Activated CD4-positive, alpha-beta memory T cell treated with anti-CD3 and anti-CD28 coated beads, Interleukin-2, amount 10 ng/mL, durations not matched to agents 7 days and 5 days (primary cell): ENCODE measurements at places on chromosomes 11 and 22. TPM values are rescaled to one million over a fixed set of nuclear protein-coding genes. Genes with fewer than 3 reads are reported as not detected.

DNA sequence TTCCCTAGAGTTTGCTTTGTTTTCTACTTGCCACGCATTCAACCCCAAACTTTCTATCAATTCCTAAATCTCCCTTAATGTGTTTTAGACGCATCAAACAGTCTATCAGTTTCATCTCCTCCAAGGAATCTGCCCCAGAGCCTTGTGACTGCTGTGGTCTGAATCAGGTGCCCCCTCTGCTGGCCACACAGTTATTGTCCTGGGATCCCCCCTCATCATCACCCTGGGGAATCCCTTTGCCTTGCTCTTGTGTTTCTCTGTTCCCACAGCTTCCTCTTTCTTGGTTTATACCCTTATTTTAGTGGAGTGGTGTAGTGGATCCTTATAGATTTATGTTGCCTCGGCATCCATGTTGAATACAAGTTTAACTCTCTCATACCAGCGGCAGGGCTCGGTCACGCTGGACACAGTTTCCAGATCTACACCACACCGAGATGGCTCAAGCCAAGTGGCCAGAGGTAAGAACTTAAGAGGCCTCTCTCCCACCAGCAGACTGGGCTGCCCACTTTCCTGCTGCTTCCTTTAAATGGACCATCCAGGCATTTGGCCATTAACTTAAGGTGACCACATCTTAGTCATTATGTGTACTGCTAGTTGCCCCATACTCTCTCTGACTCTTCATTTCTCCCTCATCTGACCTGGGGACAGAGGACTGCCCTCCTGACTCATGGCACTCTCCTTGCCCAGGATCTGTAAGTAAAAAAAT is 8.2 kb downstream of the UPB1 start:
- peaks cover 3% of the 10 kb centered on the region for H3K27me3 ChIP-seq
- H3K4me3 ChIP-seq, result no peak overlapping the region
- H3K4me1 ChIP-seq, result peaks cover 16% of the 10 kb centered on the region
- no peaks in the 10 kb centered on the region for H3K36me3 ChIP-seq
- H3K27ac ChIP-seq, result no peak overlapping the region

HDHD5 gene
- total RNA-seq, result 27.1 TPM

SLC16A8 gene
- total RNA-seq, result not detected

OR52E8 gene
- total RNA-seq, result not detected

DNA sequence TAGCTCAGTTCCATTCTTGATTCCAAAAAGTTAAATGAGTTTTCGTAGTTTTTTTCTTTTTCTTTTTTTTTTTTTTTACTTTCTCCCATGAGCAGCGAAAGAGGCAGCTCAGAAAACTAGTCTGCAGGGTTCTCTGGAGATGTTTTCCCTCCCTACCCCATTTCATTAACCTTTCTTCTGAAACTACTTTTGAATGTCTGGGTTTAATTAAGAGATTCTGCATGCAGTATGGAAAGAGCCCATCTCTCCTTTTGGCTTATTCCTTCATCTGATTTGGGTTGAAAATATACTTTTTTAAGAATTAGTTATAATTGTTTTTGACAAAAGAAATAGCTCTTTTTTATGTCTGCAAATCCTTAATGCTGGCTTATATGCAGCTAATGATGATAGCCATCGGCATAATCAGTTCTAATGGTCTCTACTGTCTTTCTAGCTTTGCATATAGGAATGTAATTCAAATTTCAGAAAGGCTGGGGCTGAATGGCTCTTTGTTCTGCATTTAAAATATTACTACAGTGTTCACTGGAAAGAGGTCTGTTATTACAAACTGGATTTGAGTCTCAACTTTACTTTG is 265.3 kb downstream of the FAT3 start:
- H3K36me3 ChIP-seq, result no peaks in the 10 kb centered on the region
- no peaks in the 10 kb centered on the region for H3K27me3 ChIP-seq
- no peak overlapping the region for H3K4me3 ChIP-seq
- DNase-seq, result no peak
- H3K27ac ChIP-seq, result no peak overlapping the region

- H3K4me1 ChIP-seq, result no peaks in the 10 kb centered on the region
- no peak overlapping the region for H3K27ac ChIP-seq
- H3K36me3 ChIP-seq, result no peaks in the 10 kb centered on the region
- H3K27me3 ChIP-seq, result peaks cover 19% of the 10 kb centered on the region
Observed at GRCh38 chr11:125272092-125272491, 107.5 kb downstream of the PKNOX2 start.

CCDC157 gene
- total RNA-seq, result 3.6 TPM

- no peak for DNase-seq
- no peaks in the 10 kb centered on the region for H3K36me3 ChIP-seq
- H3K4me1 ChIP-seq, result peaks cover 16% of the 10 kb centered on the region
- no peak overlapping the region for H3K27ac ChIP-seq
- H3K27me3 ChIP-seq, result no peaks in the 10 kb centered on the region
Observed at GRCh38 chr11:76660533-76661305, 9.8 kb downstream of the LRRC32 start.

DNA sequence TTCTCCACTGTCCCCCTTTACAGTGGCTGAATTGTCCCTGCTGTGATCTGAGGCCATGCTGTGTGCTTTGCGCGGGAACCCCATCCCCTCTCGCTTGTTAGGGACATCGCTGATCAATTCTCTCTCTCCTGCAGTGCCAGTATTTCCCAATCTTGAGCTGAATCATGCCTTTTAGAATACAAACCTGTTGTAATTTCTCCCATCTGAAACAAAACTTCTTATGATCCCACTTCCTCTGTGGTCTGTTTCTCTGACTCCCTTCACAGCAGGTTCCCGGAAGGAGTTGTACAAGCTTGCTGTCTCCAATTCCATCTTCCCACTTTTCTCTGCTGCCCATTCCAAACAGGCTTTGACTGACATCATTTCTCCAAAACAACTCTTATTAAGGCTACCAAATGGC is 16.8 kb downstream of the ADAMTS15 start:
- no peak overlapping the region for H3K27ac ChIP-seq
- DNase-seq, result no peak
- H3K27me3 ChIP-seq, result no peaks in the 10 kb centered on the region
- no peak overlapping the region for H3K4me3 ChIP-seq
- H3K4me1 ChIP-seq, result no peaks in the 10 kb centered on the region

- DNase-seq, result no peak
- H3K27ac ChIP-seq, result no peak overlapping the region
- H3K36me3 ChIP-seq, result no peaks in the 10 kb centered on the region
- H3K4me3 ChIP-seq, result no peak overlapping the region
Observed at GRCh38 chr11:130151196-130151595, 8.4 kb upstream of the ST14 start.

DNA sequence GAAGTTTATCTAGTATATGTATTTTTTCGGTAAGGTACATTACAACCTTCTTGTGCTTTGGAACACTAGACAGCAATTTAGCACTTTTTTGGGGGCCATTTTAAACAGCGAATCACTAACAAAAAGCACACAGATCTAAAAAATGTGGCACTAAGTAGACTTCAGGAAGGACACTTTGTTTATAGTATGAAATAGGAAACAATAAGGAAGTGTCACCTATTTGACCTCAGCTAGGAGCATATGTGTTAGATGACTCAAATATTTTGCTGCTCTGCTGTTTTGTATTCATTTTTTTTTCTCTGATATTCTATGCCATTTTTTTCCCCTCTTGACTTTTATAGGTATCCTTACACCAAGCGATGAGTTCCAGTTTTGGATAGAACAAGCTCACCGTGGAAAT is 5.6 kb downstream of the DYNC2H1 start:
- H3K4me1 ChIP-seq, result peaks cover 6% of the 10 kb centered on the region
- DNase-seq, result no peak
- H3K4me3 ChIP-seq, result no peak overlapping the region
- H3K27ac ChIP-seq, result no peak overlapping the region
- no peaks in the 10 kb centered on the region for H3K27me3 ChIP-seq
- no peaks in the 10 kb centered on the region for H3K36me3 ChIP-seq

LYVE1 gene
- not detected for total RNA-seq

DNA sequence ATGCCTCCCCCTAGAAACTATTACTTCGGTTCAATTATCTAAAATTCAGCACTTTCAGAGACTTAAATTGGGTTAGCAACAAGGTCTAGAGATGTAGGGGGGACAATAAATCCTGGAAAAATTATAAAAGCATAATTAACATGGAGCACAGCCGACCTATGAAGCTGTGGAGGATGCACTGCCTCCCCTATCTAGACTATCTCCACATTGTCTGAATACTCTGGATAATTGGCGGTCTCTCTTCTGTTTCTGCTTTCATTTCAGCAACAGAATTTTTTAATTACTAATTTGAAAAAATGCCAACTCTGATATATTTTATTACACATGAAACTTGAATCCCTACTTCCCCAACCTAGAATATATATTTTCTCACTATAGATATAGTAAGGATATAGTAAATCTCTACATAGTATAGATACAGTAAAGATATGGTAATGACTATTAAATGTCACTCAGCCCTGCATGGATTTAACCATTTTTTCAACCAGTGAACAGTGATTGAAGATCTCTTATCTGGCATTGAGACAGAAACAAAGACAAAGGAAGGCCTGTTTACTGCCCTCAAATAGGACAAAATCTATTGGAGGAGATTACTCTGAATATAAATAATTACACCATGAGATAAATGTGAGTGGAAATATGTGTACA is 157.6 kb downstream of the BLID start:
- H3K27ac ChIP-seq, result no peak overlapping the region
- no peaks in the 10 kb centered on the region for H3K36me3 ChIP-seq
- H3K27me3 ChIP-seq, result no peaks in the 10 kb centered on the region
- DNase-seq, result no peak

- H3K36me3 ChIP-seq, result no peaks in the 10 kb centered on the region
- H3K27me3 ChIP-seq, result peaks cover 76% of the 10 kb centered on the region
- peaks cover 19% of the 10 kb centered on the region for H3K4me1 ChIP-seq
- H3K4me3 ChIP-seq, result peak overlapping the region; percentile 67
- H3K27ac ChIP-seq, result no peak overlapping the region
Observed at GRCh38 chr11:134413043-134413825, 1.2 kb upstream of the B3GAT1 start.

DNA sequence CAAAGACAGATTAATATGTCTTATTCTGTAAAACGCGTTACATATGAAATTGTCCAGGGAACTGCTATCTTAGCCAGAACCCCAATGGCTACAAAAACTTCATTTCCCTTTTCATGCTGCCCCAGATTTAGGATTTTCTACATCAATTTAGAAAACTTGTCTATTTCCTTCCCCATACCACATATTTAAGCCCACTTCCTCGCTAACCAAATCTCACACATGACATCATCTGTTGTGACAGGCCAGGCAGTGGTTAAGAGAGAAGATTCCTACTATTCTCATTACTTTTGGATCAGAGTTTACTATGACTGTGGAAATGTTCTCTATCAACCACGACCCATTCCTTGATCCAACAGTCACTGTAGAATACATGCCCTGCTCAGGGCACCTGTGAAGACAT is 15.9 kb downstream of the CCDC82 start:
- H3K27ac ChIP-seq, result no peak overlapping the region
- H3K36me3 ChIP-seq, result peaks cover 57% of the 10 kb centered on the region
- H3K4me3 ChIP-seq, result no peak overlapping the region
- H3K4me1 ChIP-seq, result peaks cover 6% of the 10 kb centered on the region
- H3K27me3 ChIP-seq, result no peaks in the 10 kb centered on the region
- no peak for DNase-seq

DNA sequence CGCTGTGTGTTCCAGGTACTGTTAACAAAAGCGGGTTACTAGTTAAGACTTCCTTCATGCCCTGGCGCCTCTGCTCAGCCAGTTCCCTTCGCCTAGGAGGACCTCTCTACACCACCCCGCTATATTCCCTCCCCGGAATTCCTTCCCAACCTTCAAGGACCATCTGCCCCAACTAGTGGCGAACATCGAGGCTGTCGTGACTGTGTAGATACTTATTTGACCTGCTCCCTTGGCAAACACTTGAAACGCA is 450 bp upstream of the BCL2L13 start:
- H3K36me3 ChIP-seq, result peaks cover 14% of the 10 kb centered on the region
- peak overlapping the region; percentile 95 for H3K27ac ChIP-seq

CNTN5 gene
- not detected for total RNA-seq

DNA sequence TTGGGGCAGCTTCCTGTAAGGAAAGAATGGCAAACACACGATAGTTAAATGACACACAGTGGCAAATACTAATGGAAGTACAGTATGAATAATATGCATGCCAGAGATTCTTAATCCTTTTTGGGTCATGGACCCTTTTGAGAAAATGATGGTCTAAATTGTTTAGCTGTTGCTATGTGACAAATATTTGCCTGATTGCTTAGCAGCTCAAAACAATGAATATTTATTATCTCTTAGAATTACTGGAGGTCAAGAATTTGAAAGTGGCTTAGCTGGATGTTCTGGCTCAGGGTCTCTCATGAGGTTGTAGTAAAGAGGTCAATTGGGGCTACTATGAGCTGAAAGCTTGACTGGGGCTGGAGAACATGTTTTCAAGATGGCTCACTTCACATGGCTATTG is 69.7 kb downstream of the FANCF start:
- no peak for DNase-seq
- H3K27me3 ChIP-seq, result no peaks in the 10 kb centered on the region
- no peak overlapping the region for H3K4me3 ChIP-seq
- H3K4me1 ChIP-seq, result no peaks in the 10 kb centered on the region

DNA sequence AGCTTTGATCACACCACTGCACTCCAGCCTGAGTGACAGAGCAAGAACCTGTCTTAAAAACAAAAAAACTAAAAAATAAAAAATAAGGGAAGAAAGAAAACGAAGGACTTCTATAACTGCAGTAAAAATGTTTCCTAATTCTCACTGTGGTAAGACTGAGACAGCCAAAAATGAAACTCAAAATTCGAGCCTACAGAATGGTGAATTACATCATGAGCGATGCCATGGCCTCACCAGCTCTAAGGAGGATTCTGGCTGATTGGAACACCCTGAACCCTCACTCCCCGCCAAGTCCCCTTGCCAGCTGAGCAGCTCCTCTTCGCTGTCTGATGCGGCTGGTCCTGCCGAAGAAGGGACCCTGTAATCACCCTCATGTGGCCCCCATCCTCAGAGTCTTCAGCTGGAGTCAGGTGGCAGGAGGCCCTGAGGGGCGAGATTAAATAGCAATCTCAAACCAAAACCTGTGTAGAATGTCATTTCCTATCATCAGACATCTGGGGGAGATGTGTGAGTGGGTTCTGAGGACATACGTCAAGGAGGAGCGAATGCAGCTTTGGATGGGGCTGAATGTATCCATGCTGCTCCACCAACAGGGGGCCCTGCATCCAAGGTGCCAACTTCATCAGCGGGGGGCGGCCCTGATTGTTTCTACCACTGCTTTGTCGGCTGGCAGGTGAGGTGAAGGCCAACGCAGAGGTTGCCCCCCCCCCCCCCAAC is 29.2 kb downstream of the PDGFB start:
- no peak overlapping the region for H3K4me3 ChIP-seq
- H3K27ac ChIP-seq, result no peak overlapping the region
- no peak for DNase-seq
